Frontal cortex (tissue), 4 donors: ENCODE measurements at places on chromosomes 2 and 18. TPM values are rescaled to one million over a fixed set of nuclear protein-coding genes. Genes with fewer than 3 reads are reported as not detected.

DNA sequence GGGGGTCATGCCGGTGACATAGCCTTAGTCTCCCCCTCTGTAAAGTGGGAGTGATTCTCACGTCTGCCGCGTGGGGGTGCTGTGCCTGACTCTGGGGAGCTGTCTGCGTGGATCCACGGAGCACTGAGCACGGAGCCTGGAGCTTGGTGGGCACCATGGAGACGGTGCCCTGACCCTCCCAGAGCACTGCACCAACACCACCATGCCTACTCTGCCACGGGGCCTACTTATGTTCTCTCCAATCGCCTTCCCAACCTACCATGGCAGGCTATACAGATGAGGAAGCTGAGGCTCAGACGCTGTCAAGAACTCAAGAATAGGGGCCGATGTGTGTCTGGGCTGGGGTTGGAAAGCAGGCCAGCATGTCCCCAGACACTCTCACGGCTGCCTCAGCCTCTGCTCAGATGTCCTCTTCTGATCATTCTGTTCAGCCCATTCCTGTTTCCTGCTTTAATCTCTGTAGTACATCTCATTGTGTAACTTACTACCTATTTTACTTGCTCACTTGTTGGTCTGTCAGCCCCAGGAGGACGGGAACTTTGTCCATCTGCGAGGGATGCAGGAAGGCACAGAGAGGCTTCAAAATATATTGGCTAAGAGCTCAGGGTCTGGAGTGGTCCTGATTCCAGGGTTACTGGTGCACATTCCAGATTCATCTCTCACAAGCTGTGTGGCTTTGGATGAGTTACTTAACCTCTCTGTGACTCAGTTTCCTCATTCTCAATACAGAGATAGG is 168.1 kb upstream of the HS6ST1 start:
- DNase-seq = no peak

The CD207 gene
- total RNA-seq = not detected

DNA sequence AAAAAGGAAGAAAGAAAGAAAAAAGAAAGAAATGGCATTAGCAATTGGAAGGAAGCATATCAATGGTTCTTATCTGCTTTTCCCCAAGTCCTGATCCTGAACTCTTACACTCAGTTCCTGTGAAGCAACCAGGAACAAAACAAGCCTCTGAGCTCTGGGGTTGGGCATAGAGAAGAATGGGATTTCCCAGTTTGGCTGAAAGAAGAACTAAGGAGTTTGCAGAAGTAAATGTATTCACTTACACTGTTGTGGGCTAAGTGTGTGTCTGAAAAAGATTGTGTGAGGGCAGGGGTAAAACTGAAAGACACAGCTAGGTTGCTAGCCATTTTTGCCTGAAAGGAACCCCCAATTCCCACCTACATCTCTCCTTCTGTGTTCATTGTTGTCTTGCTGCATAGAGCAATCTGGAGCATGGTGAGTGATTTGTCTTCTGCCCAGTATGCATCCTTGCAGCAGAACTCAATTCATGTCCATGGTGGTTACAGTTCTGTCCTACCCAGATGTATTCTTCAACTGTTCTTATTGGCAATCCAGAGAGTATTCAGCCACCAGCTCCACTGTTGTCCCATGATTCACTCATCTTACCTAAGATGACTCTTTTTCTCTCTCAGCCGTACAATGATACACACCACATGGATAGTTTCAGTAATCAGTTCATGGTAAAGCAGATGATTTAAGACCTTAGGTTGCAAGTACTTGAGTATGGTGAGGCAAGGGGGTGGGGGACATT is 348.7 kb downstream of the ARHGAP15 start:
- DNase-seq = no peak

GRCh38 chr18:25817546-25818237 is 272.7 kb downstream of the SS18 start:
- DNase-seq = no peak

The MYCN gene
- 70.5 TPM for total RNA-seq

GRCh38 chr2:184644685-184645084 is 46.4 kb downstream of the ZNF804A start:
- no peak for DNase-seq

GRCh38 chr2:16604236-16604635 is 61.4 kb downstream of the CYRIA start:
- no peak for DNase-seq

DNA sequence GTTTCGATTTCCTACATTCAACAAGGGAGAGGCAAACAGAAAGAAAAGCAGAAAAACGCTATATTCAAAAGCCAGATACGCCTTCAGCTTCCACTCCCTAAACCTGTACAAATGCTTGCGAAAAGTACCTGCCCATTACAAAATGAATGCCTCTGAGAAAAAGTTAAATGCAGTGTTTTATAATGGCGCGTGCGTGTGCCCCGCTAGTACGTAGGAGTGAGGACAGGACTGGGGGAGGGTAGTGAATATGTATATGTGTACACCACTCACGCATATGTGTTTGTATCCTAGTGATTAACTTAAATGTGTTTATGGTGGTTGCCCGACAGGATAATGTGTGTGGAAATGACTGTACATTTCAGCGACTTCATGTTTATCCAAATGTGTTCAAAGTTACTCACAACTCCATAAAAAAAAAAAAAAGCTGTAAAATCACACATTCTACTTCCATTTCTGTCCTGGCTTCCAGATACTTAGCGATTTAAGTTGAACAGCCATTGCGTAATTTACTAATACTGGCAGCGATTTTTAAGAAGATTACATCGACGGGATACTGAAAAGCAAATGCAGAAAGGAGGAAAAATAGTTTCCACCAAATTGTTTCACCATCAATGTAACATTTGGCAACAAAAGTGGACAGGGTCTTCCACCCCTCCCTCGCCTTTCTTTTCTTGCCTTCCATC is 1.3 kb downstream of the NEUROD1 start:
- no peak for DNase-seq

The TRABD2A gene
- total RNA-seq = 0.41 TPM

The WNT10A gene
- total RNA-seq = not detected

DNA sequence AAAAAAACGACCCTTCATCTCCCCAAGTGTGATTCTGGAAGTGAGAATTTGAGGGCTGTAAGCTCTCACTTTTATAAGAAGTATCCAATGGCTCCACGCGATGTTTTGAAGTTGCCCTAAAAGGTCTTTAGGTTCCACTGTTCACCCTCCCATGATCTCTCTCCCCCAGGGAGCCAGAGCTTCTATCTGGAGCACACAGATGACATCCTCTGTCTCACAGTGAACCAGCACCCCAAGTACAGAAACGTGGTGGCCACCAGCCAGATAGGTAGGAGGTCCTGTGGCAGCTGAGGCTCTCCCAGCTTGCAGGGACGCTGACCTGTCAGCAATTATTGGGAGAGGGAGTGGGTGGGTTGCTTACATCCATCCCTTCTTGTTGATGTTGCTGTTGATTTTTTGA is 97.8 kb downstream of the RTN4 start:
- no peak for DNase-seq

The ARHGEF33 gene
- total RNA-seq = 2.4 TPM

DNA sequence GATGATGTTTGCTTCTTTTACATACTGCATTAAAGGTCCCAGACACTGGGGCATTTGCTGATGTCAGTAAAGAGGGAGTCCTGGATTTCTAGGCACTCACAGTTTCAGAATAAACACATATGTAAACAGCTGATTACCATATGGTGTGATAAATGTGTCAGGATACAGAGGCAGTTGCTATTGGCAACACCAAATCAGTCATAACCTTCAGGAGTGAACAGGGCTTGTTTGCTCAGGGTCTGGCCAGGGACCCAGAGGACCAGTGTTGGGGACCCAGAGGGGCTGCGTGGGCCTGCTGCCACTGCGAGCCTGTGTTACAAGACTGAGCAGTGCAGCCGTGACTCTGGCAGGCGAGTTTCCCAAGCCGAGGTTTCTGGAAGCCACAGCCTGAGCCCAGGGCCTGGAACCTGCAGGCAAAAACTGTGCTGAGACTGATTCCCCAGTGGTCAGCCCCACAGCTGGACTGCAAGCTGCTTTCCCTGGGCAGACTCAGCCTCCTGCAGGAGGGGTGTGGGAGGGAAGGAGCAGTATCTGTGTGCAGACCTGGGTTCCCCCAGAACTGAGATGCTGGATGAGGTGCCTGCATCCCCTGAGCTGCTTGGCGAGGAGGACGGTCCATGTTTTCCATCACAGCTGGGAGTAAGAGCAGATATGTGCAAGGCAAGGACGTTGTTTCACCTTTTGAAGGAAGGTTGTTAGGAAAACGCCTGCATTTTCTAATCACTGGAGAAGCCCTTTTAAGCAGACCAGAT is 23.6 kb downstream of the ASAP2 start:
- no peak for DNase-seq

GRCh38 chr2:205435970-205436369 is 246.3 kb upstream of the NRP2 start:
- no peak for DNase-seq

DNA sequence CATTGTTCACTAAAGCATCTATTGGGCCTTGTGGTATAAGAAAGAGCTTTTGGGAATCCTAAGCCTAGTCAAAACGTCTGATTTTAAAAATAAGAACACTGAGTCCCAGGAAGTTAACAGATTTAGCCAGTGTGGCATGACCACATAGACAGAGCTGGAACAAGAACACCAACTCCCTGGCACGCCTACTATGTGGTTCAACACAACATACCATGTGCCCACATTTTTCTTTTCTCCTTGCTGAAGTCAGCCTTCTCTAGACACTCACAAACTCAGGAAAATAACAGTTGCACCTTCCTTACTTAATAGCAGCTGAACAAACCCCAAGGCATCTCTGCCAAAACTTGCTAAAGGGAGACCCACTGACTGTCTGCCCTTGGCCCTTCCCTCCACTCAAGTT is 124.8 kb downstream of the C1D start:
- no peak for DNase-seq

GRCh38 chr2:163682695-163683094 is 53.1 kb downstream of the FIGN start:
- no peak for DNase-seq

DNA sequence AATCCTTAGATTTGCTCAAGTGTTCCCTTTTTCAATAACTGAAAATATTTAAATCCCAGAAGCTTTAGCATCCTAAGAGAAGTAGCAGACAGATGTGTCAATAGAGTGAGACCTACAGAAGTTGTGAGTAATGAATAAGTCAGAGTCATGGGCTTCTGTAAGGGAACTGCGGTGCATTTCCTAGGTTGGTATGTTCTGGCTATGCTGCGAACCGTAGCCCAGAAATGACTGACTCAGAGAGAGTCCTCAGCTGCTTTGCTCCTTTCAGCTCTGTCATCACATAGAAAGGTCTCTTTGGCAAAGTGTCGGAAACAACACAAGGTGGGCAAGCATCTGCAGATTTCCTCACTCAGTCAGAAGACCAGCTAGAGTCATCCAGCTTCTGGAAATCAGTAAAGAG is 297.1 kb downstream of the ARHGAP15 start:
- DNase-seq = no peak

- DNase-seq = no peak
Observed at GRCh38 chr2:176423819-176424218, 154.6 kb downstream of the MTX2 start.

The STARD6 gene
- total RNA-seq = 0.82 TPM

GRCh38 chr18:75344615-75345014 is 82.9 kb downstream of the SMIM21 start:
- DNase-seq = no peak

The ZSWIM2 gene
- 0.41 TPM for total RNA-seq

DNA sequence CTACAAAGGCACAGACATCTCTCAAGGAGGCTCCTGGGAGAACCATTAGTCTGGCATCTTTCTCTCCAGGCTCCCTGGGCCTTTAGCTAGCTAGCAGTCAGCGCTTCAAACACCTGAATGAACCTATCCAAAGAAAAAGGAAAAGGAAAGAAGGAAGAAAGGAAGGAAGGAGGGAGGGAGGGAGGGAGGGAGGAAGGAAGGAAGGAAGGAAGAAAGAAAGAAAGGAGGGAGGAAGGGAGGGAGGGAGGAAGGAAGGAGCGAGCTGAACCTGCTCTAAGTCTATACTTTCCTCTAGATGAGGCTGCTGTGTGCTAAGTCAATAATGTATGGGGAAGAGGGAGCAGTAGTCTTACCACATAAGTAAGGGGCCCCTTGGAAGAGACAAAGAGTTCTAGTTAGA is 5.1 kb upstream of the BCL11A start:
- no peak for DNase-seq

- no peak for DNase-seq
Observed at GRCh38 chr2:9954136-9954535, 2.6 kb downstream of the GRHL1 start.
